ENCODE measurements at places on chromosomes 4 and X. TPM values are rescaled to one million over a fixed set of nuclear protein-coding genes. Genes with fewer than 3 reads are reported as not detected.

The SHROOM4 gene
- total RNA-seq = 0.50 TPM

DNA sequence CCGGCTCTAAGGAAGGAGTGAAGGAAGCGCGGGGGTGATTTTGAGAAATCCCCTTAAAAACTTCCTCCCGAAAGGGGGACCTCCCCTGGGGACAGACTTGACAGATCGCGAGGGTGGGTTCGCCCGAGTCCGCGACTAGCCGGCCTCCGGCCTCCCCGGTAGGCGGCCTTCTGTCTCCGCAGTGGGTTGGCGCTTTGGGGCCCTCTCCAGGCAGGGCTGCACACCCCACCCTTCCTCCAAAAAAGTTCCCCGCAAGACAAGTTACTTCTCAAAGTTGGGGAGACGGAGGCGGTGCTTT, 24.8 kb downstream of the HOPX start:
- peaks cover 8% of the 10 kb centered on the region for H3K27me3 ChIP-seq
- H3K4me1 ChIP-seq = no peaks in the 10 kb centered on the region
- no peak overlapping the region for H3K27ac ChIP-seq

GRCh38 chrX:150489359-150490015, 78.9 kb upstream of the MTM1 start:
- DNase-seq = peak; percentile 48
- no peak overlapping the region for H3K27ac ChIP-seq
- no peaks in the 10 kb centered on the region for H3K4me1 ChIP-seq
- H3K27me3 ChIP-seq = no peaks in the 10 kb centered on the region
- no peak overlapping the region for H3K4me3 ChIP-seq

The HTN1 gene
- not detected for total RNA-seq

- no peaks in the 10 kb centered on the region for H3K4me1 ChIP-seq
- no peaks in the 10 kb centered on the region for H3K36me3 ChIP-seq
- H3K27ac ChIP-seq = no peak overlapping the region
- H3K27me3 ChIP-seq = no peaks in the 10 kb centered on the region
- DNase-seq = no peak
Measured at GRCh38 chr4:97593248-97593647, 550.0 kb downstream of the STPG2 start.

DNA sequence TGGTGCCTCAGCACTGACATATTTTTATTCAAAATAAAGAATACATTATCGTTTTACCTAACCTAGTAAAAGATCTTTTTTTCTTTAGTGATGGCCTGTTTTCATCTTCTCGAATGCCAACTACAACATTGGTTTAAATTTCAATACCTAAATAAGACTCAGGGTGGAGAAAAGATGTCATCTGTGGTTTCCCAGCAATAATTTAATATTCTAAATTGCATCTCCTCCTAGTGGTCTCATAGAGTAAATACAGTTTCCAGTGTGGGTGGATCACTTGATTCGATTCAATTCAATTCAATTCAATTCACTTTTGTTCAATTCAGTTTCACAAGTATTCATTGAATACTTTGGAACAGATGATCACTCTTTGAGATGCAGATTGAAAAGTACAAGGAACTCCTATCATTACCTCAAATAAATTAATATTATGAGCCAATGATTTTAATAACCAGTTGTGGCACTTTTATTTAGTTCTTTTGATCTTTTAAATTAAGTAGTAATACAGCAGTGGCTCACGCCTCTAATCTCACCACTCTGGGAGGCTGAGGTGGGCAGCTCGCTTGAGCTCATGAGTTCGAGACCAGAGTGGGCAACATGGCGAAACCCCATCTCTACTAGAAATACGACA, 427.2 kb downstream of the FAT4 start:
- H3K4me3 ChIP-seq = no peak overlapping the region
- no peak overlapping the region for H3K27ac ChIP-seq
- H3K4me1 ChIP-seq = no peaks in the 10 kb centered on the region
- no peaks in the 10 kb centered on the region for H3K36me3 ChIP-seq
- no peaks in the 10 kb centered on the region for H3K27me3 ChIP-seq
- peak; percentile 67 for DNase-seq

GRCh38 chrX:32514986-32515385, 696.4 kb downstream of the DMD start:
- H3K27ac ChIP-seq = no peak overlapping the region
- H3K27me3 ChIP-seq = no peaks in the 10 kb centered on the region
- DNase-seq = no peak
- H3K4me3 ChIP-seq = no peak overlapping the region
- H3K36me3 ChIP-seq = no peaks in the 10 kb centered on the region
- no peaks in the 10 kb centered on the region for H3K4me1 ChIP-seq

- no peak overlapping the region for H3K27ac ChIP-seq
- peak; percentile 56 for DNase-seq
- no peaks in the 10 kb centered on the region for H3K4me1 ChIP-seq
- H3K36me3 ChIP-seq = no peaks in the 10 kb centered on the region
- H3K4me3 ChIP-seq = no peak overlapping the region
Measured at GRCh38 chrX:19046343-19047215, 62.7 kb upstream of the PHKA2 start.

- peaks cover 3% of the 10 kb centered on the region for H3K4me1 ChIP-seq
Measured at GRCh38 chr4:101205916-101206315, 141.4 kb downstream of the PPP3CA start.

GRCh38 chr4:152880263-152880662, 55.9 kb upstream of the FHDC1 start:
- H3K27ac ChIP-seq = no peak overlapping the region
- H3K27me3 ChIP-seq = no peaks in the 10 kb centered on the region
- H3K4me3 ChIP-seq = no peak overlapping the region
- H3K36me3 ChIP-seq = no peaks in the 10 kb centered on the region

DNA sequence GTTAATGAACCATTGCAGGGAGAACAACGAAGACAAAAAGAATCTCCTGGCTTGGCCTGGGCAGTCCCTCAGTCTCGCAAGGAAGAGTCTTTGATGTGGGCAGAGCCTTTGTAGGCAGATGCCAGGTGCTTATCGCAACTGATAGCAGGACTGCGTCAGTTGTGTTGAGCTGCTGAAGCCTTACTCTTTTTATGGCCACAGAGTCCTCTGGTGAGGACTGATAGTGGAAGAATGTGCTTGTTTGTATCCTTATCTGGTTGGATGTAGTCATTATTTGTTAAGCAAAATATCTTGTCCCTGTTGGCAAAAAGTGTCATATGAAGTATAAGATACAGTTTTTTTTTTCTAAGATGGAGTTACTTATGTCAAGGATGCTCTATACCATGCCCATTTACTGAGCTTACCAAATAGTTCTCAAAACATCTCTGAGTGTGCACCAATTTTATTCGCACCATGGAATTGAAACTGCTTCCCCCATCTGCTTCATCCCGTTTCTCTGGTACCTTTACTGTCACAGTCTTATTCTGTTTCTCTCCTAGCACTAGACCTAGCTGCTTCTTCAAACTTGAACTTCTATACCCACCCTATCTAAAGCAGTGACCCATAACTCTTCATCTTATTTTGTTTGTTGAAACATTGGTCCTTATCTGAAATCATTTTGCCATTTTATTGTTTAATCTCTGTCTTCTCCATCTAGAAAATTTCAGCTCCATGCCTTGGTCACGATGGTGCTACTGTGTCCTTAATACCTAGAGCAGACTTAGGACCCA, 47.0 kb upstream of the SPRY1 start:
- no peaks in the 10 kb centered on the region for H3K36me3 ChIP-seq
- H3K4me3 ChIP-seq = no peak overlapping the region
- H3K27me3 ChIP-seq = no peaks in the 10 kb centered on the region

GRCh38 chr4:57355101-57355665, 245.0 kb upstream of the IGFBP7 start:
- no peak for DNase-seq
- H3K4me1 ChIP-seq = no peaks in the 10 kb centered on the region
- H3K36me3 ChIP-seq = no peaks in the 10 kb centered on the region
- H3K27me3 ChIP-seq = no peaks in the 10 kb centered on the region

DNA sequence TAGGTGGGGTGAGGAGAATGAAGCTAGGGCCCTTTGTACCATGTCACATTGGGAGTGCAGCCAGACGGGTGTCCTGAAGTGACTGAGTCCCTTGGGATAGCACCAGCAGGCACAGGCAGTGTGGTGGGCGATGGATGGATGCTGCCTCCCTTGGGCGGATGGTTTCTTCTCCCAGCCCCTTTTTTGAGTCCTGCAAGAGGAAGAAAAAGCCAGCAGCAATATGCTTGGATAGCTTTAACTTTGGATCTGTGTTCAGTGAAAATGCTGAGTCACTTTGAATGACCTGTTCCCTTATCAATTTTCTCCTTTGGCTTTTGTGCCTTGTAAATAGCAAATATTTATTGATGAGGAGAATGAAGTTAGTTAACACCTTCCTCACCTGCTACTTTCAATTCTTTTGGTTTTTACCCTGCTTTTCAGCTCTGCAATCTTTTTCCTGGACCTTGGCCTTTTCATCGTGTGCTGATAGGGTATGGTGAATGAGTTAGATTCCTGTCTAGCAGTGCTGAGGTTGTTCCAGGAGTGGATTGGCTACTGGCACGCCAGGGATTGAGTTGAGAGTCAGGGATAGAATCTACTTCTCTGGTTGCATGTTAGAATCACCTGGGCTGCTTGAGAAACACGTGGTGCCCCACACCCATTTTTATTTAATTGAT, 10.2 kb downstream of the DCUN1D4 start:
- no peaks in the 10 kb centered on the region for H3K27me3 ChIP-seq
- H3K27ac ChIP-seq = peak overlapping the region; percentile 22
- DNase-seq = peak; percentile 29

The YY2 gene
- 1.0 TPM for total RNA-seq

DNA sequence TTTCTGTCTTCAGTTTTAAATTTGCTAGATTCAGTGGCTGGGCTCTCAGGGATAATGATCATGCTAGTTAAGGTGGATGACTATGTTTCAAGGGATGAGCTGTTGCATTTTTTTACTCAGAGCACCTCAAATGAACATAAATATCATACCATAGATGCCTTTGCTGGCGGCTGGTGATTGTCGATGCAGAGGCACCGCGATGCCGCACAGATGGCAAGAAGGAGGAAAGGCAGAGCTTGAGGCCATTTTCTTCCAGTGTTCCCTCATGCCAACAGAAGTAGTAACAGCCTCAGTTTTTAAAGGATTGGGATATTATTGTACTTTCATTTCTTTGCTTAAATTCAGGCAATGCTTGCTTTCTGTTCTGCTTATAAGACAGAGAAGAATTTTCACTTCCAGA, 654.7 kb upstream of the IGFBP7 start:
- no peaks in the 10 kb centered on the region for H3K27me3 ChIP-seq
- no peaks in the 10 kb centered on the region for H3K4me1 ChIP-seq

The ADGRG4 gene
- total RNA-seq = not detected

The CDKN2AIP gene
- total RNA-seq = 19.0 TPM

DNA sequence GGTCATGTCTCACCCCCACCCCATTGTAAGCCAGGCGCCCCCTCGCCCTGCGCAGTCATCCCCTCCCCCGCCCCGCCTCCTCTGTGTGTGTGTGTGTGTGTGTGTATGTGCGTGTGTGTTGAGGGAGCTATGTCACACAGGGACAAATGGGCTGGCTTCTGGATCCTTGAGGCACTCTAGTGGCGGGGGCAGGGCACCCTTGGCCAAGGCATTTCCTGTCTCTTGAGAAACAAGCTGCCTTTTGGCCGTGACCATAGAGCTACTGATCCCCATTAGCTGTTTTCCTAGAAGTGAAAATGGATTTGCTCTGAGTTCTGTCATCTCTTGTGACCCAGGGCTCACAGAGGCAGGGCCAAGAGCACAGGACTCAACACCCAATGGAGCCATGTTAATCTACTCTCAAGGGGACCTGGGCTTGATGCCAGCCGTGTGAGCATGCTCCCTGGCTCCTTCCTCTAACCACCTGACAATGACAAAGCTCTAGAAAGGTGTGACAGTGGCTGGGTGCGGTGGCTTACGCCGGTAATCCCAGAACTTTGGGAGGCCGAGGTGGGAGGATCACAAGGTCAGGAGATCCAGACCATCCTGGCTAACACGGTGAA, 162.5 kb upstream of the BCOR start:
- peaks cover 9% of the 10 kb centered on the region for H3K4me1 ChIP-seq
- H3K4me3 ChIP-seq = no peak overlapping the region
- H3K36me3 ChIP-seq = no peaks in the 10 kb centered on the region

The ARR3 gene
- not detected for total RNA-seq

The ARHGAP6 gene
- total RNA-seq = 6.9 TPM

The HOPX gene
- total RNA-seq = 3.3 TPM

DNA sequence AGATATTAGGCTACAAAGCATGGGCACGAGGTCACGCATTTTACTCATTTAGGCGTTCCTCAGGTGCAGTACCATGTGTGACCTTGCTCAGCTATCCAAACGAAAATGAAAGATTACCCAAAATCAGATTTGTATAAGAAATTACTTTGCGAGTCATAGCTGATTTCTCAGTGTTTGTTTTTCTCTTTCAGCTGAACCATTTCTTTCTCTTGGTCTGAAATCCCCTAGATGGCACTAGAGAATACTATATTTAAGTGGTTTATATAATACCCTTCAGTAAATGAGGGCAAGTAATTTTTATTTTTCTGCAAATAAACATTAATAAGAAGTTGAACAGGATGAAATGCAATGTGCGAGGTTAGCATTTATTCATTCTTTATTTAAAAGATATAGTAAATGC, 496.6 kb downstream of the STIM2 start:
- peak; percentile 27 for DNase-seq
- H3K4me1 ChIP-seq = no peaks in the 10 kb centered on the region
- no peak overlapping the region for H3K4me3 ChIP-seq
- no peaks in the 10 kb centered on the region for H3K36me3 ChIP-seq
- H3K27me3 ChIP-seq = no peaks in the 10 kb centered on the region
- H3K27ac ChIP-seq = no peak overlapping the region

DNA sequence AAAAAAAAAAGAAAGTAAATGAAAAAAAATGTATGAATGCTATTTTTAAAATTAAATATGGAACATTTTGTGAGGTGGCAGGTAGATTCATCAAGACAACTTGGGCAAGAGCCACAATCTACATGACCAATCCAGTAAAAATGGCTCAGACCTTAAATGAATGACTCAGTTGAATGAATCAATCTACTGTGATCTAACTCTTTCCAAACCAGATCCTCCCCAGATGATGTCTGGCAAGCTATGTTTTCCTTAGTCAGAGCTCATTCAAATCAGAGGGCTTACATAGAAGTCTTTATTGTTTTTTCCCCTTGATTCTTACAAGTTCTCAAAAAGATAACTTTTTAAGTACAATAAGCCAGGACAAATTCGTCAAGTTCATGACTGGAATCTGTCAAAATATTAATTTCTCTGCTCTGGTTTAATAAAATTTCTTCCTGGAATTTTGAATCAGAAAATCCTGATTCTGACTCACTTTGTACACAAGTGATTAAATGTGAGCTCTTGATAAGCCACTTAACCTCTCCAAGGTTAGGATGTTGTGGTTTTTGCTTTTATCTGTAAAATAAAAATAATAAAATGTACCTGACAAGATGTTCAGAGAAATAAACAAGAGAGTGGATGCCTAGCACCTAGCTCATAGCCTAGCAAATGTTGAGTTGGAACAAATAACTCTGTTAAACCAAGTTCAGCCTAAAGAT, 105.6 kb upstream of the SMIM31 start:
- DNase-seq = peak; percentile 95
- no peak overlapping the region for H3K27ac ChIP-seq
- no peaks in the 10 kb centered on the region for H3K36me3 ChIP-seq
- H3K4me1 ChIP-seq = no peaks in the 10 kb centered on the region
- no peaks in the 10 kb centered on the region for H3K27me3 ChIP-seq
- no peak overlapping the region for H3K4me3 ChIP-seq

- DNase-seq = no peak
- no peaks in the 10 kb centered on the region for H3K27me3 ChIP-seq
- H3K27ac ChIP-seq = no peak overlapping the region
- no peaks in the 10 kb centered on the region for H3K36me3 ChIP-seq
Measured at GRCh38 chrX:31024866-31025265, 47.0 kb downstream of the FTHL17 start.

- no peak for DNase-seq
- no peak overlapping the region for H3K4me3 ChIP-seq
Measured at GRCh38 chrX:110001740-110002299, 1.1 kb upstream of the TMEM164 start.

Data from fibroblast of lung (primary cell).